CMK (cell line): ENCODE measurements at places on chromosomes 16 and 17.

DNA sequence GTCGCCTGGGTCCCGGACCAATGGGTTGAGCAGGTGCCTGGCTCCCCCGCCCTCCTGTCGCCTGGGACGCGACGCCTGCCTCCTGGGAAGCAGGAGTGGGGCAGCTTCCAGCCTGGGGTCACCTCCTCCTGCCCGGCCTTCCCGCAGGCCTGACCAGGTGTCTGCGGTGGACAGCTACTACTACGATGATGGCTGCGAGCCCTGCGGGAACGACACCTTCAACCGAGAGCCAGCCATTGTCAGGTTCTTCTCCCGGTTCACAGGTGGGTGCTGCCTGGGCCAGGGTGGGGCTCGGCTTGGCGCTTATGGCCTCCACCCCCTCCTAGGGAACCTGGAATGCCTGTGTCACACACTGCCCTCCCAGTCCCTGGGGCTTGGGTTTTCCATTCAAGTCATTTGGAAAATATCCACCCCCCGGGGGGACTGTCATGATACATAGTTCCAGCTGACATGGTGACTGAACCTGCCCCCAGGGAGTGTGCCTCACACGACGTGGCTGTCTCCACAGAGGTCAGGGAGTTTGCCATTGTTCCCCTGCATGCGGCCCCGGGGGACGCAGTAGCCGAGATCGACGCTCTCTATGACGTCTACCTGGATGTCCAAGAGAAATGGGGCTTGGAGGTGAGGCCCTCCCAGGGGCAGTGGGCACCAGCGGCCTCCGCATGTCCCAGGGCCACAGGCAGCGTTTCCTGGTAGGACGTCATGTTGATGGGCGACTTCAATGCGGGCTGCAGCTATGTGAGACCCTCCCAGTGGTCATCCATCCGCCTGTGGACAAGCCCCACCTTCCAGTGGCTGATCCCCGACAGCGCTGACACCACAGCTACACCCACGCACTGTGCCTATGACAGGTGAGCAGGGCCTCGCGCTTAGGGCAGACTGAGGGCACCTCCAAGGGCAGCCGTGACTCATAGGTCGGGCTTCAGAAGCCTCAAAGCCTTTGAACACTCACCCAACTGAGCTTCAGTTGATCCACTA is 2.3 kb downstream of the DNASE1 start:
- no peak for DNase-seq

GRCh38 chr16:21937336-21937829 is 15.8 kb upstream of the UQCRC2 start:
- no peak for DNase-seq

- no peak for DNase-seq
Observed at GRCh38 chr17:16989953-16990860, 18.3 kb upstream of the TNFRSF13B start.

- DNase-seq: no peak
Observed at GRCh38 chr17:48795444-48796162, 21.4 kb downstream of the TTLL6 start.

DNA sequence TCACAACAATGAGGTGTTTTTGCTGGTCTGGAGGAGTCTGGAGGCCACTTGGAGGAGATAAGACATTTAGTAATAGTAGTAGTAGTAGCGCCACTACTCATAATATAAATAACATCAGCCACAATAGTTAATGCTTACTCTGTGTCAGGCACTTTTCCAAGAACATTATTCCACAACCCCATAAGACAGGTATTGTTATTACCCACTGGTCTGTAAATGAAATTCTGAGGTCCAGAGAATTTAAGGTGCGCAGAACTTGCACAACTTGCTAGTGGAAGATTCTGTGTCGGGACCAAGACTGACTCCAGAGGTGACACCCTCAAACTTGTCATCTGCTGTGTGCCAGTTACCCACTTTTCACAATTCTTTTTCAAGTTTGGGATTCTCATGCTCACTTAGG is 106.5 kb downstream of the MRM1 start:
- DNase-seq: no peak
